ENCODE measurements at places on chromosomes 2 and 18. TPM values are rescaled to one million over a fixed set of nuclear protein-coding genes. Genes with fewer than 3 reads are reported as not detected.

GRCh38 chr2:191170773-191171172 lies 20.0 kb upstream of the STAT4 start:
- no peak for DNase-seq

- DNase-seq, result peak; percentile 42
Measured at GRCh38 chr2:130846686-130847375, 10.1 kb downstream of the ARHGEF4 start.

DNA sequence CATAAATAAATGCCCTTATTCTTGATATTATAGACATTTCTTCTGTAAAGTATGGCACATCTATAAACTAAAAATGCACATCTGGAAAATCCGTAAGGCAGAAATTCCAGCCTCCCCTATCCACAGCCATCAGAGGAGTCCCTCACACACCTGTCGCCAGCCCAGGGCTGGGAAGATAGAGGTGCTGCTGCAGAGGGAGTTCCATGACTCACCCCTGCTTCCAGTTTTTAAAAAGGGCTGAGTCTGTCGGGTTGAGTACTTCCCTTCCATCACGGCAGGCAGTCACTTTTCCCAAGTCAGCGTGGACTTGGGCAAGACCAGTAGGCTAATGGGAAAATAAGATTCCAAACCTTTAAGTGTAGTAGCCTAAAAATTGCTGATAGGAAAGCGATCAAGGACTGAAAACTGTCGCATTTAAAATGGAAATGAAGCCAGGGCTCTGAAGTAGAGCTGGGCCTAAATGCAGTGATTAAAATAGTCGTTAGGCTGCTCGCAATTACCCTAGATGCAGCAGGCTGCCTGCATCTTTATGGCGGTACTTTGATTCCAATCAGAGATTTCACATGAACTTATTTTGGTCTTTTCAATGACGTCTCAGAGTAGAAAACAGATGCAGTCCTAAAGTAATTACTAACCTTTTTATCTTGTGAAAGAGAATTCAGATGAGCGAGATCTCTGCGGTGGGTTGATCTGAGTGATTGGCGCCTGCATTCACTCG lies 280.5 kb downstream of the AGAP1 start:
- DNase-seq, result no peak

Gene CDK5R2
- polyA plus RNA-seq, result 0.05 TPM

DNA sequence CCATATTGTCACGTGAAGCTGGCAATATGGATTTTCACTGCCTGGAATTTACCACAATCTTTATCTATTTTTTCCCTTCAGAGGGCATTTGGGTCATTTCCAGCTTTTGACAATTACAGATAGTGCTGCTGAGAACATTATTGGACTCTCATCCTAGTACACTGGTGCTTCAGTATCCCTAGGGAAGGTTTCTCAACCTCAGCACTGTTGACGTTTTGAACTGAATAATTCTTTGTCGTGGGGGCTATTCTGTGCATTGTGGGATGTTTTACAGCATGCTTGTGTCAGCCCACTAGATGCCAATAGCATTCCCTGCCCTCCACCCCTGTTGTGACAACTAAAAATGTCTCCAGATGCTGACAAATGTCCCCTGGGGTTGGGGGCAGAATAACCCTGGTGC lies 185.7 kb downstream of the TPGS2 start:
- no peak for DNase-seq

DNA sequence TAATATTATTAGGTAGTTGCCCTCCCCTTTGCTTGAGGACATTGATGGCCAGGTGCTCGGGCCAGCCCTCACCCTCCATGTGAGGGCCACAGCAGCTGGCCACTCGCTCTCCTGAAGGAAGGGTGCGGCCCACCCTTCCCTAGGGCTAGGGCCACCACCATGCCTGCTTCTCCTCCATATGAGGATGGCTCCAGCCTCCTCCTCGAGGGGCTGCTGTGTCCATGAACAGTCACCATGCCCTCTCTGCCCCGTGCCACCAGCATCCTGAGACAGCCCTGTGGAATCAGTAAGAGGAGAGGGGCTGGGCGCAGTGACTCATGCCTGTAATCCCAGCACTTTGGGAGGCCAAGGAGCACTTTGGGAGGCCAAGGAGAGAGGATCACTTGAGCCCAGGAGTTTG lies 2.4 kb downstream of the GPR17 start:
- DNase-seq, result no peak

- DNase-seq, result no peak
Measured at GRCh38 chr2:172333235-172333977, 94.0 kb upstream of the ITGA6 start.

Gene SAG
- polyA plus RNA-seq, result not detected

Gene CDH2
- polyA plus RNA-seq, result 42.6 TPM

Gene MARCHF7
- polyA plus RNA-seq, result 68.6 TPM

Gene RAB27B
- polyA plus RNA-seq, result 1.4 TPM

Gene GPR39
- polyA plus RNA-seq, result 3.6 TPM

Gene TRABD2A
- 30.2 TPM for polyA plus RNA-seq

Gene RAX
- polyA plus RNA-seq, result not detected

Gene WDR7
- polyA plus RNA-seq, result 9.8 TPM

- DNase-seq, result no peak
Measured at GRCh38 chr2:45909677-45910191, 258.3 kb downstream of the PRKCE start.

Gene RTP5
- polyA plus RNA-seq, result not detected
